ENCODE measurements at places on chromosomes 16 and 17.

- DNase-seq, result no peak
Measured at GRCh38 chr16:14307527-14308367, 236.6 kb downstream of the MRTFB start.

DNA sequence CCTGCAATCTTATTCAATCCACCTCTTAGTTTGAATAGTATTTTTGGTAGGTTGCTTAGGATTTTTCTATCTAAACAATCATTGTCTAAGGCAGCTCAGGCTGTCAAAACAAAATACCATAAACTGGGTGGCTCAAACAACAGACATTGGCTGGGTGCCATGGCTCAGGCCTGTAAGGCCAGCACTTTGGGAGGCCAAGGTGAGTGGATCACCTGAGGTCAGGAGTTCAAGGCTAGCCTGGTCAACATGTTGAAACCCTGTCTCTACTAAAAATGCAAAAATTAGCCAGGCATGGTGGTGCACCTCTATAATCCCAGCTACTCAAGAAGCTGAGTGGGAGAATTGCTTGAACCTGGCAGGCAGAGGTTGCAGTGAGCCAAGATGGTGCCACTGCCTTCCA lies 126.7 kb downstream of the CYLD start:
- no peak for DNase-seq

GRCh38 chr17:69853541-69854224 lies 221.3 kb upstream of the KCNJ16 start:
- no peak for DNase-seq

DNA sequence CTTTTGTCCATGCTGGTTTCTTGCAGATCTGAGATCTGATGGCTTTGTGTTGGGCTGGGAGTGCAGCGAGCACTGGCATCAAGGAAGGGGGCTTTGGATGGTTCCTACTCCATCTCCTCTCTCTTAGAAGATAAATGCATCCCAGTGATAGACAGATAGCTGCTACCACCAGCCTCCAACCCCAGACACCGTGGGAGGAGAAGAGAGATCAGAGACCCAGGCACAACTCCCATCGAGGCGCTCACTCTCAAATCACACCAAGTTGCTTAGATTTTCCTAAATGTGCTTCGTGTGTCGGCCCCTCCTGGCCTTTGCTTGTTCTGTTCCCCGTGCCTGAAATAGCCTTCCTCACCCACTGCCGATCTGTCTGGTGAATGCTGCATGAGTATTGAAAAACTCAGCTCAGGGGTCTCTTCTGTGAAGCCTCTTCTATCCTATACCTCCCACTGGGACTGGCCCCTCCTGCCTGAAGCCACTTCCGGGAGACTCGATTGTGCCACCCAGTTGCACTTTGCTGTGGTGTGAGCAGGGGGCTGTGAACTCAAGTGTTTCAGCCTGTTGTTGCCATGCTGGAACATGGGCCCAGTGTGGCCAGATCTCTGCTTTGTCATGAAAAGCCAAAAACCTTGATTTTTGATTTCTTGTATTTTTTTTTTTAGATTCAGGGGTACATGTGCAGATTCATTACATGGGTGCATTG lies 242.7 kb downstream of the GSG1L start:
- DNase-seq, result no peak

DNA sequence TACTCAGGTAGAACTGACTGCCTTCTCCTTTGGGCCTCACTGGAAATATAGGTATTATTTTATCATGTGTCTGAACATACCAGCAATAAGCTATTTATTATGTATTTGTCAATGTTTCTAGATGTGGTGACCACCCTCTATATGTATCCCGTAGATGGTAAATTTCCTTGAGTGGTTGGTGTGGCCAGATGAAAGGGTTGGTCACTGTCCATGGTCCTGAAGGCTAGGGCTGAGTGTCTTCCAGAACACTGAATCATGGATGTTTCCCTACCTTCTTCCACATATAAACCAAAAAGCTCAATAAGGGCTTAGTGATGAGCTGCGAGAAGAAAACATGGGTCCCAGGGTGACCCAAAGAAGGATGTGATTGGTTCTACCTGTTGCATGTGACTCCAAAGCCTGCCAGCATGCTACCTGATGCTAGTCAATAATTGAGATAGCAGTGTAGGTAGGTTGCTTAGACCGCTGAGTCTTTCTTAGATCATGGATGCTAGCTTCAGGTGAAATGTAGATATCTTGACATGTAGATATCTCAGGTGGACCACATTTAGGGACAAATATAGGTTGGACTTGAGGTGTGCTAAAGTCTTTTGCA lies 150.3 kb downstream of the ASIC2 start:
- no peak for DNase-seq

- no peak for DNase-seq
Measured at GRCh38 chr16:4693956-4694641, 737 bp downstream of the NUDT16L1 start.

- DNase-seq, result no peak
Measured at GRCh38 chr17:59149051-59149450, 5.9 kb downstream of the SKA2 start.

DNA sequence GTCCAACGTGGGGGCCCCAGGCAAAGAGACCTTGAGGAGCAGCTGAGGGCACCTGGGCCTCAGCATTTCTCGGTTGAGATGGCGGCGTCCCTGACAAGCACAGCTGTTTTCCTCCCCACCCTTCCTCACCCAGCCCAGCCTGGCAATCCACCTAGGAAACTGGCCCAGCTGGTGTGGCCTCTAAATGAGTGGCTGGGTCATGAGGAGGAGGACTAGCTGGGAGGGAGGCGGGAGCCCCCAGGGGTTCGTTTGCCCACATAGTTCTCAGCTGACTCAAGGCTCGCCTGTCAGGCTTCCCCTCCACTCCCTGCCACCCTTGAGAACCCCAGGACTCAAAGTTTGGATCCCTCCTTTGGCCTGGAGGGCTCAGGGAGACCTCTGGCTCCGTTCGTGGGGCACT lies 5.9 kb downstream of the RNF222 start:
- no peak for DNase-seq

DNA sequence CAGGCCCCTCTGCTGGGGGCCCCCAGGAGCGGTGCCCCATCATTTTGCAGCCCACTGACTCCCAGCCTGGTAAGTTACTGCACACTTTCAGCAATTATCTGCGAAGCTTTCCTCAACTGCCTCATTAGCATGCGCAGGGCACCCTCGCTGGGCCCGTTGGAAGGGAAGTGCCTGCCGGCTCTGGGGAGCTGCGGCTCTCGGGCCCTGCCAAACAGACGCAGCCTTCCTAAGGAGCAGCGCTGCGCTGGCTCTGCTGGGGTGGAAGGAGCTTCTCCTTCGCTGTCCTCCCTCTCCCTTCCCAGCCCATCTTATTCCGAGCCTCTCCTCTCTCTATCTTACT lies 71.0 kb downstream of the RBBP6 start:
- no peak for DNase-seq

GRCh38 chr17:14308965-14309879 lies 8.3 kb downstream of the HS3ST3B1 start:
- peak; percentile 89 for DNase-seq

GRCh38 chr16:89701425-89702406 lies at the start of gene SPATA2L:
SPATA2L (minus strand) TSS chr16:89701705; CDS start chr16:89701232, 473 bp downstream.
- DNase-seq, result peak; percentile 96

DNA sequence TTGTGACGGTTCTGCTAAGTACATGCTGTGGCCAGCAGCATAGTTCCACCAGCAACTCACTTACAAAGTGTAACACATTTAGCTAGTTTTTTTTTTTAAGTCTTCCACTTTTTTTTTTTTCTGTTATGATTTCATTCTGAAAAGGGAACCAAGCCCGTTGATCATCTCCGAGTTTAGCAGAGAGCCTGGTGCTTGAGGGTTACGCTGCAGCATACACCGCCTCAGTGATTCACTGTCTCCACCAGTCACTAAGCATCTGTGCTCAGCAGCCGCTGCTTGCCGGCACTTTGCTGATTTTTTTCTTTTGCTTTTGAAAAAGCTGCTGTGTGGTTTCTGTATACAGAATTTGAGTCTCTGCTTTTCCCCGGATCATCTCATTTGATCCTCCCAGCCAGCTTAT lies 194.5 kb upstream of the CDH13 start:
- no peak for DNase-seq

DNA sequence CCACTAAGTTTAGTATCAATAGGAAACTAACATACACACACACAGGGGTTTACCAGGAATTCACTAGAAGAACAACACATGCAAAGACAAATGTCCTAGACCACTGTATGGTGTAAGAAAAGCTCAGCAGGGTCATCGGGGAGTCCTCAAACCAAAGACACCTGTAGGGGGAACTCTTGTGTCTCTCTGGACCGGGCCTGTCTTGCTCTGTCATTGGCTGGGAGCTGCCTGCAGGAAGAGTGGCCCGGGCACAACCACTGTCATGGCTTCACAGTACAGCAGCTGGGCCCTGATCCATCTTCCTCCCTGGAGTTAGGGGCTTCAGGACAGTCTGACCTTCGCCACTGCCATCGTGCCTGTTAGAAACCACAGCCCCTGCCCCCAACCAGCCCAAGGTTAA lies 263.6 kb upstream of the DYNLRB2 start:
- no peak for DNase-seq

DNA sequence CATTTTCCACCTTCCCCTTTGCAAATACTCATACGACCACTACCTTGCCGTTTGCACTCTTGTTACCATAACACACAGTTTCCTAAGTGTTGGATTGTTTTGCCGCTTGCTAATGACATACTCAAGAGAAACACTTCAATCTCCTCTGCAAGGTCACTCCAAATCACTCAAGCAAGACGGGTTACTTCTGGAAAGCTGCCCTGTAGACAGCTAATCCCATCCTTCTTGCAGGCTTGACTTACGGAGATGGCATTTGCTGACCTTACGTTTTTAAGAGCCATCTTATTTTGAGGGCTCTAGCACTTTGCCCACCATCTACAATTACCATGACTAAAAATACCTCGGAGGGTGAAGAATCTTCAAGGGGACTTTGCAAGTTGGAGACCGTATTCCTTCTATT lies 46.2 kb downstream of the MYH3 start:
- no peak for DNase-seq

DNA sequence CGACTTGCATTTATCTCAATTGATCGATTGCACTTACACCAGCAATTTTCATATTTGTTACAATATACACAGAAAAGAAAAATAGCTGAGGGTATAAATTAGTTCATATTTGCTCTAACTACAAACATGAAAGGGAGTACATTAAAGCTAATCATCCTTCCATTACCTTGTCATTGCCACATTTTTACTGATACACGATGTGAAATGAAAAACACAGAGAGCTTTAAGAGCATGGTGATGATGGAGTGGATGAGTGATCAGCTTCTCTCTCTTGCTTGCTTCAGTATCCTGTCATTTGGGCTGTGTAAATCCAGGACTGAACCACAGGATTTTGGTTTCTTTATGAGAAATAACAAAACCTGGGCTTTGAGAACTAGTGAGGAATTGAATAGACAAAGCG lies 1207.5 kb upstream of the GOT2 start:
- DNase-seq, result no peak

DNA sequence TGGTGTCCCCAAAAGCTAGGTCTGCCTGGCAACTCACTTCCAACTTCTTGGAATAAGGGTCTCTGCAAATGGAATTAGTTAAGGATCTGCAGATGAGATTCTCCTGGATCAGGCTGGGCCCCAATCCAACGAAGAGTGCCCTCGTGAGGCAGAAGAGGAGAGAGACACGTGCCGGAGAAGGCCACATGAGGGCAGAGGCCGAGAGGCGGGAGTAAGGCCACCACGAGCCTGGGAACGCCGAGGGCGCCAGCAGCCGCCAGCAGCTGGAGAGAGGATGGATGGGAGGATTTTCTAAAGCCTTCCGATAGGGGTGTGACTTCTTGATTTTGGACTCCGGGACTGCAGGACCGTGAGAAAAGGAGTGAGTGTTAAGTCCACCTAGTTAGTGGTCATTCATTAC lies 76.3 kb downstream of the JPH3 start:
- no peak for DNase-seq

GRCh38 chr16:27566417-27566816 lies 16.5 kb downstream of the KATNIP start:
- no peak for DNase-seq

DNA sequence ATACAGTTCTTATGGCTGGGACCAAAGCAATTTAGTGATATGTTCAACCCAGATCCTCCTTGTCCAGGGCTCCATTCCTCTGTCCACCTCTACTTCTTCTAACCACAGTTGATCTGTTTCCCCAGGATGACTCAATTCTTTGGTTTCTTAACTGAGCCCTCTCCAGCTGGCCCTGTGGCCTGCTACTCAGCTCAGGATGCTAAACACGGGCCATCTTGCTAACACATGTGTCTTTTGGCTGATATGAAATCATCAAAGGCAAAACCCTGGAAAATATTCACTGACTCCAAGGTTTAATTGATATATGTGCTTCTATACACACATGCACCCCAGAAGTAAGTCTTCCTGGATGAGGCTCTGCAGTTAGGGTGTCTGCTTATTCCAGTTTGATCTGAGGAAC lies 43.8 kb downstream of the SHISA6 start:
- DNase-seq, result no peak

- DNase-seq, result no peak
Measured at GRCh38 chr17:21077281-21077680, 34.5 kb upstream of the USP22 start.

GRCh38 chr16:89779231-89779908 lies 37.1 kb downstream of the FANCA start:
- DNase-seq, result no peak

GRCh38 chr16:78256686-78257375 lies 157.4 kb downstream of the WWOX start:
- no peak for DNase-seq

DNA sequence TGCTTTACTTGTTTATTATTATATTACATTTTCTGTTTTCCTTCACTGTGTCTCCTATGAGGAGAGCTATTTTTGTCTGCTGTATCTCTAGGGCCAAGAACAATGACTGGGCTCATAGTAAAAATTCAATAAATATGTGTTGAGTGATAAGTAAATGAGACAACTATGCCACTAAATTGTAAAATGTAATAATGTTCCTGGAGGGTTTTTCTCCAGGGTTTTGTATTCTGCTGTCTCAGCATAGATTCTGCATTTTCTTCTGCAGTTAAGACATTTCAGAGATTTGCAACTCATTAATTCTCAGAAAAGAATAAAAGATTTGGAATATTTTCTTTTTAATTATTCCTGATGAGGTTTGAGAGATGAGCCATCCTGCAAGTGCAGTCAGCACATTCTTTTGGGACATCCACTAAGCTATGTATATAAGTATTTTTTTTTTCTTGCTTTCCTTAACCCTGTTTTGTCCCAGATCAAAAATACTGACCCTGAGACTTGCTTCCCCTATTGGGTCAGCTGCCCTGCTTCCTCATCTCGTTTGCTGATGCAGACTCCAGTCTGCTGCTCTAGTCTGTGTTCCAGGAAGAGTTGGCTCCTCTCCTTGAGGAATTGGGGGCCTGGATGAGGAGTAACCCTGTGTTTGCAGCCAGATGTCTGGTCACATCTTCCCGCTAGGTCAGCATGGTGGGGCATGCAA lies 122.9 kb downstream of the ABCA8 start:
- no peak for DNase-seq

GRCh38 chr16:79703066-79703465 lies 102.5 kb upstream of the MAF start:
- DNase-seq, result no peak

GRCh38 chr16:11871193-11871592 lies 19.9 kb upstream of the RSL1D1 start:
- DNase-seq, result no peak

DNA sequence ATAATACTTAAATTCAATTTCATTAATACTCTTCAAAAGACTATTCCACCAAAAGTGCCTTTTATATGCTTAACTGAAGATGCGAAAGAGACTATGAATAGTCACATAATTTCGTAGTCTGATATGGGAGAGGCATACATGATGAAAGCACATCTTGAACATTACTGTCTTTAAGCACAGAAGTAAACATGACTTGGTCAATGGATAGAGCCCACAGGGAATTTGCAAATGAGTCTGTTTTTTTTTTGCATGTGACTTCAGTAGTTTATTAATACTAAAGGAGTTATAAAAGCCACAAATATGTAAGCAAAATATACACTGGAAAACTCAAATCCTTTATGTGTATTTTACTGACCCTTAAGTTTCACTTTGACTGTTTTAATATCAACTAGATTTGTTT lies 15.9 kb downstream of the ADPRM start:
- no peak for DNase-seq
